ENCODE measurements at places on chromosomes 4 and X.

DNA sequence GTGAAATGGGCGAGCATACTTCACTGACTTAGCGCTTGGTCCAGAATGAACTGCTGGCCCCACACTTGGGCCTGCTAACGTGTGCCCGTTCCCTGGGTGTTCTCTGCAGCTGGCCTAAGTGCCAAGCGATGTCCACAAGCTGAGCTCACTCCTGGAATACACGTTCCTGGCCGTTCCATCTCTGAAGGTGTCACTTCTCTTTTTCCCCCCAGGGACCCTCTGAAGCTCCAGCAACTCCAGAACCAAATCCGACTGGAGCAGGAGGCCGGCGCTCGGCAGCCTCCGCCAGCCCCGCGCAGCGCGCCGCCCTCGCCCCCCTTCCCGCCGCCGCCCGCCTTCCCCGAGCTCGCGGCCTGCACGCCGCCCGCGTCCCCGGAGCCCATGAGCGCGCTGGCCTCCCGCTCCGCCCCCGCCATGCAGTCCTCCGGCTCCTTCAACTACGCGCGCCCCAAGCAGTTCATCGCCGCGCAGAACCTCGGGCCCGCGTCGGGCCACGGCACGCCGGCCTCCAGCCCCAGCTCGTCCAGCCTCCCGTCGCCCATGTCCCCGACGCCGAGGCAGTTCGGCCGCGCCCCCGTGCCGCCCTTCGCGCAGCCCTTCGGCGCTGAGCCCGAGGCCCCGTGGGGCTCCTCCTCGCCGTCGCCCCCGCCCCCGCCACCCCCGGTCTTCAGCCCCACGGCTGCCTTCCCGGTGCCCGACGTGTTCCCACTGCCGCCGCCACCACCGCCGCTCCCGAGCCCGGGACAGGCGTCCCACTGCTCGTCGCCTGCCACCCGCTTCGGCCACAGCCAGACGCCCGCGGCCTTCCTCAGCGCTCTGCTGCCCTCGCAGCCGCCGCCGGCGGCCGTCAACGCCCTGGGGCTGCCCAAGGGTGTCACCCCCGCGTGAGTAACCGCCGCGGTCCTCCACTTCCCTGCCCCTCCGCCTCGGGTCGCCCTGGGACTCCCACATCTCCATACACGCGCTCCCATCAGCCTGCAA, 132.3 kb downstream of the CBR4 start:
- DNase-seq = no peak

- no peak for DNase-seq
These were observed 50.2 kb upstream of the BCOR start for GRCh38 chrX:40147971-40148370.

GRCh38 chrX:11739776-11740175, 18.3 kb upstream of the MSL3 start:
- DNase-seq = no peak

- no peak for DNase-seq
These were observed 51.9 kb upstream of the HUWE1 start for GRCh38 chrX:53738370-53738906.

- DNase-seq = no peak
These were observed 79.4 kb downstream of the CEP135 start for GRCh38 chr4:56028165-56028564.

GRCh38 chr4:143668930-143669552, 31.4 kb downstream of the FREM3 start:
- no peak for DNase-seq

- DNase-seq = peak; percentile 23
These were observed 640 bp downstream of the BANK1 start for GRCh38 chr4:101791182-101791558.

DNA sequence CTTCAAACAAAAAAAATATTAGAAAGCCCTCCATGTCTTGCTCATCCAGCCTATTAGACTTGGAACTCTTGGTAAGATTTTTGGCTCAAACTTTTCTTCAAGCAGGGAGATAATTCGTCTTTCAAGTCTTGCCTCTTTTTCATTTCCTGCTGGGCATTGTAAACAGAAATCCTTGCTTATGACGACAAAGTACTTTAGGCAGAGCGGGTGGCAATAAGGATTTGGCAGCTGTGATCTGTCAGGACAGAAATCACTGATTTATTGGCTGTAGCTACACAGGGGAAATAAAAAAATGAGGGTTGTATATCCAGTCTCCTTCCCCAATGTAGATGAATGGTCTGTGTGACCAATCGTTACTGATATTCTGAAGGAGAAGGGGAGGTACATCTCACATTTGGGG, 121.6 kb downstream of the SLC4A4 start:
- DNase-seq = no peak

- no peak for DNase-seq
These were observed 234.2 kb downstream of the FRAS1 start for GRCh38 chr4:78291277-78291676.

DNA sequence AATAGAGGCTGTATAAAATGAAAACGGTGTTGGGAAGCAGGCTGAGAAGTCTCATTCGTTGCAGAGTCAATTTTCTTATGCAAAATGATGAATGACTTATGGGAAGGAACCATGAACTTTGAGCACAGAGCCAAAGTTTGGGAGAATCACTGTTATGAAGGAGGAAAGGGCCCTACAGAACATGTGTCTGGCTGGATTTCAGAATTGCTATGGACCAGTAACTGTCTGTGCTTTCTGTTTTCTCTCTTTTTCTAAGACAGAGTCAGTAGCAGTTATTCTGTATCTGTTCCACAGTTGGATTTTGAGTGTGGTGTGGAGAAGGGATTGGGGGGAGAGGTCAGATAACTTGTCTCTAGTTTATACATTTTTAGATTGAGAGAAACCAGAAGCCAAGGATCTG, 265.0 kb upstream of the HS3ST1 start:
- no peak for DNase-seq

GRCh38 chr4:39706334-39706733, 8.4 kb downstream of the UBE2K start:
- DNase-seq = no peak

DNA sequence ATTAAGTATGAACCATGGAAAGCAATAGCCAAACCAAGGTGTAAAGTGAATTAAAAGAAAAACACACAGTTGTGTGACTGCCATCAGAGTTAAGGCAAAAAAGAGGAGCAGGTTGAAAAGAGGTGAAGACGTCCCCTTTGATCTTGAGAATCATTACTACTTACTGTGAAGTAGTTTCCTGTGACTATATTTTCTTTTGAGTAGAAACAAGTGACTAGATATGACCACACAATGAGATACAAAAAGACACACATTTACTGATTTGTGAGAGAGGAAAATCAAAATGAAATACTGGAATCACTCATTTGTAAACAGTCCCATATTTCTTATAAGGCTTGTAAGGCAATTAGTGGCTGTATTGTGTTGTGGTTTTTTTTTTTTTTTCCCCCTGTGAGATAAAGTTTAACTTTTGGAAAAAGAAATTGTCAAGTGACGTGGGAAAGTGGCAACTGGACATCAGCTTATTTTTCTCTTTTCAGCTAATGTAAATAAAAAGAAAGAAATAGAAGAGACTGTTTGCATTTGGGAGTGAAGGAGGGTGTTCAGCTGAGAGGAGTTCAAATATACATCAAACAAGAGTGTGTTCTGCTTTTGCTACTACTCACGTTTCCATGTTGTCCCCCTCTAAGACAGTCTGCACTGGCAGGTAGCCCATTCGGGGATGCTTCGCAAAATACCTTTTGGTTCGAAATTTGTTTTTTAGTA, 106.4 kb upstream of the FTHL17 start:
- no peak for DNase-seq

DNA sequence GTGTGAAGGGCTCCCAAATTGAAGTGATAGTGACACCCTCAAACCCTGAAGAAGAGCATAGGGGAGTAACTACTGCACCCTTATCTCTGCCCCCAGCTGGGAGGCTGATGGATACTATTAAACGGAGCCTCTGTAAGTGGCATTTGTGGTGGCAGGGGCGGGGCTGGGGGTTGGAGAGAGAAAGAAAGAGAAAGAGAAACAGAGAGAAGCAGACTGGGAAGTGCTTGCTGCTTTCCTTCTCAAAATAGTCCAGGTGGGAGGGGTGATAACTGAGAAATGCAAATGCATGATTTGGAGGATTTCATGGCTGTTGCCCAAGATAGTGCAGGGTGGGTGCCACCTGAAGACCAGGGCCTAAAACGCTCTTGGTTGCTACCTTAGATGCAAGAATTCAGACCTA, 253.5 kb upstream of the GATB start:
- DNase-seq = no peak

DNA sequence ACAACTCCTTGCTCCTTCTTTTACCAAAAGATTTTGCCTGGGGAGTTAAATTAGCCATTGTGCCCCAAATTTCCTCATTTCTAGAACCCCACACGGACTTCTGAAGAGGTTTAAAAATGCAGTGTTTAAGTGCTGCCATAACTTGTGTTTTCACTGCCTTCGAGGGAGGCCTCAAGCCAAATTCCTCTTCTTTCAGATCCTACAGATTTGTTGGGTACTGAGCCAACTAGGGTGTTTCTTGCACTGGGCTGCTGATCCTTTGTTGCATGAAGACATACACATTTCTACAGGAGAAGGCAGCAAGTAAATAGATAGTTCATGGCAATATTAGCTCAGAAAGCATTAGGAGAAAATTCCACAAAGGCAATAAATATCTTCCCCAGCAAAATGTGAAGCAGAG, 43.8 kb downstream of the GLRA2 start:
- DNase-seq = no peak

DNA sequence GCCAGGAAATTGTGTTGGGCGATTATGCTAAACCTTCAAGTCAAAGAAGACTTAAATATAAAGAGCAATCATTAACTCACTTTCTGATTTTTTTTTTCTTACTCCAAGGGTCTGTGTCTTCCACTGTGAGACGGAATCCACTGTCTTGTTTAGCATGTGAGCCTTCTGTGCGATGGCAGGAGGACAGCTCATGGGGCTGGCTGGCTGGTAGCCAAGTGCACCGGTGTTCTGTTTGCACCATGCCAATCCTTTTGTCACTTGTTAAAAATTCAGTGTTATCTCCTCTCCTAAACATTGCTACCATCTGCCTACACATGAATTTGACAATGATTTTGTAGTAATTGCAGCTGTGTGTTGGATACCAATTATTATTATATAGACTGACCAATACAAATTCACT, 1056.3 kb upstream of the IGFBP7 start:
- DNase-seq = no peak

DNA sequence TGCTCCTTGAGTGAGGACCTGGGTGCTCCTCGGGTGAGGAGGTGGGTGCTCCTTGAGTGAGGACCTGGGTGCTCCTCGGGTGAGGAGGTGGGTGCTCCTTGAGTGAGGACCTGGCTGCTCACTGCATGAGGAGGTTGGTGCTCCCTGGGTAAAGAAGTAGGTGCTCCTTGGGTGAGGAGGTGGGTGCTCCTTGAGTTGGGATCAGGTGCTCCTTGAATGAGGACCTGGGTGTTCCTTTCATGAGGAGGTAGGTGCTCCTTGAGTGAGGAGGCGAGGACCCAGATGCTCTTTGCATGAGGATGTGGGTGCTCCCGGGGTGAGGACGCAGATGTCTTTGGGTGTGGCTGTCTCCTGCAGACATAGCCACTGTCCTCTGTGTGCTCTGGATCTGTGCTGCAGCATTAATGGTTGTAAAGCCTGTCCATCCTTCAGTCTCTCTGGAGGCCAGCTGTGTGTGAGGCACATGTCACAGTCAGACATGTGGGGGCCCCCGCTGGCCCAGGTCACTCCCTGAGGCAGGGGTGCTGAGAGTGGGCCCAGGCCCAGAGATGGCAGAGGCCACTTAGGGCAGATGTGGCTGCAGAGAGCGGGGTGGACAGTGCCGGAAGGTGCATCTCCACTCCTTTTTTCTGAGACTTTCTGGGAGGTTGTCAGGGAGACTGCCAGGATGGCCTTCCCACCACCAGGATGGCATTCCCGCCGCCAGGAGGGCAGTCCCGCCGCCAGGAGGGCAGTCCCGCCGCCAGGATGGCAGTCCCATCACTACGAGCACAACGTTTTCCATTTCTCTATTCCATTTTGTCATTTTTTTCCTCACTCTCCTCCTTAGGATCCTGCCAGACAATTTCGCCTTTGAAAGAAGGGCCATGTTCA, 101.8 kb downstream of the HMX1 start:
- DNase-seq = no peak

DNA sequence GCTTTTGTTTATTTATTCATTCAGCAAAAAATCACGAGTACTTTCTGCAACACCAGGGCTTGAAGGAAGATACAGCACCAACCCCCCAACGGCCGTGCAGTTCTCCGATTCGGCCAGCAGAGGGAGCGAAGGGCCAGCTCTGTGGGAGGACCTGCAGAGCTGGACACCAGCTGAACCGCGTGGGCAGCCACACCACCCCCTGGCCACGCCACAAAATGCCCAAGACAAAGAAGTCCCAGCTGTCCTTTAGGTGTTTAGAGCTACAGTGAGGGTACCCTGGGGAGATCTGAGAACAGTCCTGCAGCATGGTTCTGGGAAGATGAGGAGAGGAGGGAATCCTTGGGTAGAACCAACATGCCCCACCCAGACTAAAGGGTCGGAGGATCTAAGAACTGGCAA, 83.1 kb downstream of the RELL1 start:
- peak; percentile 8 for DNase-seq

DNA sequence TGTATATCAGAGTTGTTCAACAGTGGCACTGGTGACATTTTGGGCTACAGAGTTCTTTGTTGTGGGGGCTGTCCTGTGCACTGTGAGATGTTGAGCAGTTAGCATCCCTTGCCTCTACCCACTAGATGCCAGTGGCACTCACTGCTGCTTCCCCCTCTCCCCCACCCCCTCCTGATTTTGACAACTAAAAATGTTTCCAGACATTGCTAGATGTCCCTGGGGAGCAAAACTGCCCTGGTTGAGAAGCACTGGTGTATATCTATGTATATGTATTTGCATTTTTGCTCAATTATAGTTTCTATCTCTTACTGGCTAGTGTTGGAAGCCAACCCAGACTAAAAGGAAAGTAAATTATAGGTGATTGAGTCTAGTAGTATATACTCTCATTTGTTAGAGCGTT, 2.4 kb downstream of the TMEM131L start:
- DNase-seq = no peak

DNA sequence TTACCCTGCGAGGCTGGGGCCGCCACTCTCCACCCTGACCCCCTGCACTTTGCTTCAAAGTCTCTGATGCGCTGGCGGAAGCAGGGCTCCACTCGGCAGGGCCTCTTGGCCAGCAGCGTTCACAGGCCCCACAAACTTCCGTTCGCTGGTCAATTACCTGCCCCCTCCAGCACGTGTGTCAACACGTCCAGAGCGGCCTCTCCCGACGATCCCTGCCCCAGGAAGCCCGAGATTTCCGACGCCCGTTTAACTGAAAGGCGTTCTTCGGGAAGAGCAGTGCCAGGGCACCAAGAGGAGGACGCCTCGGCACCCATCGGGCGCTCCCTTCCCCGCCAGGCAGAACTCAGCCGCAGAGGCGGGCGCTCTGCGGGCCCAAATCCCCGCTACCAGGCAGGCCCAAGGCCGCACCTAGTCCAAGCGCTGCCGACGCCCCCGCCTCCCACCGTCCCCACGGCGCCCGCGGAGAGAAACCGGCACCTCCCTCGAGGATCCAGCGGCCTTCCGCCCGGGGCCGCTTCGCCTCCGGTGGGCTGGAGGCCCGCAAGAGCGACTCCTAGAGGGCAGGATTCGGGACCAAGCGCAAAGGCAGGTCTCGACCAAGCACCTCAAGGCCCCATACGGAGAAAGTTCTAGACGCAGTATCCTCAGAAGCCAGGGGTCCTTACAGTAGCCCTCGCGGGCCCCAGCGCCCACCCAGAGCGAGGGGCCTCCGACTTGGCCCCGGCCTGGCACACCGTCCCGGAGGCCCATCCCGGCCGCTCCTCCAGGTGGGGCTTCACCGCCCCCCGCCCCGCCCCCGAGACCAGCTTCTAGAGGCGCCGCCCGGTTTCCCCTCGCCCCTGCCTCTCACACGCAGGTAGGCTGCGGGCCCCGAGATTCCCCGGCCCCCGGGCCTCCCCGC, 586 bp downstream of the BCAP31 start:
- peak; percentile 1 for DNase-seq

GRCh38 chr4:5782829-5783476, 72.0 kb downstream of the EVC start:
- no peak for DNase-seq

All from GF-D8 (cell line).